Colonic mucosa (tissue), 4 donors: ENCODE measurements at places on chromosomes 11 and 22. TPM values are rescaled to one million over a fixed set of nuclear protein-coding genes. Genes with fewer than 3 reads are reported as not detected.
A peak's percentile ranks its signal among the peaks of the same experiment; 100 is the strongest.

Gene RGL4
- total RNA-seq, result 0.45 TPM

Gene GUCY1A2
- 1.2 TPM for total RNA-seq

DNA sequence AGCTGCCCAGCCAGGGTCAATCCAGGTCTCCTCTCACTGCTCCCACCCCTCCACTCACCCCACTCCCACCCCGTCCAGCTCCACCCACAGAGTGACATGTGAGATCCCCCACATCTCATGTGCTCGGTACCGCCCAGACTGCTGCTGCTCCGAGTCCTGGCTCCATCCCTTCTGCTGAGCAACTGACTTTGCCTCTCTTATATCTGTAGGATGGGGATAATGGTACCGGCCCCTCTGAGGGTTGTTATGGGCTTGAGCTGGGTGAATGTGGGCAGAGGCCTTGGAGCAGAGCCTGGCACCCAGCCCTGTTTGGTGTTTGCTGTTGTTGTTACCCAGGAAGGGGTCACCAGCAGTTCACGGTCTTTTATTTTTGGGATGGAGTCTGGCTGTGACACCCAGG lies 77.0 kb downstream of the ST3GAL4 start:
- no peak for DNase-seq

- peak; percentile 96 for DNase-seq
Measured at GRCh38 chr11:74018331-74019005, 9.6 kb upstream of the UCP3 start.

DNA sequence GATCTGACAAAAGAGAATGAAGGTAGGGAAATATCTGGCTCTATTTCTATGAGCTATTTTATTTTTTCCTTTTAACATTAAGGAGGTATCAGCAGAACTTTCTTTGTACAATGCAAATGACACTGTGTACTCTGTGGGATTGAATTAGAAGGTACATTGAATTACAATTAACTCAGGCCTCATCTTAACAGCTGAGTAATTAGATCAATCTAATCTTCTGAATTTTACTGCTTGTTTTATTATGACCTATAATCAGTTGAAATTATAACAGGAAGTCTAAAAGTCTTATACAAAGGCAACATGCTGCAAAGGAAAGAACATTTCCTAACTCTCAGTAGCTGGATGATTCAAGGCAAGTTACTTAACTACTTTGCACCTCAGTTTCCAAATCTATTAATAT lies 69.8 kb downstream of the RELT start:
- no peak for DNase-seq

GRCh38 chr11:88098289-88098688 lies 77.0 kb downstream of the RAB38 start:
- no peak for DNase-seq

GRCh38 chr11:125091247-125091876 lies 20.1 kb downstream of the TMEM218 start:
- DNase-seq, result peak; percentile 16
